Mesothelial cell of epicardium (in vitro differentiated cells): ENCODE measurements at places on chromosomes 5 and 9. TPM values are rescaled to one million over a fixed set of nuclear protein-coding genes. Genes with fewer than 3 reads are reported as not detected.

The PCSK1 gene
- total RNA-seq, result not detected in 3 replicates

The PRUNE2 gene
- 3.1 to 3.5 TPM (median 3.4 TPM) in 3 replicates for total RNA-seq

The KCNV2 gene
- not detected in 3 replicates for total RNA-seq

The CDX1 gene
- total RNA-seq, result 0.51 to 1.1 TPM (median 0.68 TPM) in 3 replicates

The ISL1 gene
- 12.0 to 14.7 TPM (median 13.7 TPM) in 3 replicates for total RNA-seq

The ZNF366 gene
- not detected in 3 replicates for total RNA-seq

The HRCT1 gene
- total RNA-seq, result 0.72 to 1.2 TPM (median 1.0 TPM) in 3 replicates

The TLR4 gene
- total RNA-seq, result 0.66 to 1.7 TPM (median 0.78 TPM) in 3 replicates

The SEMA6A gene
- 129 to 138 TPM (median 132 TPM) in 3 replicates for total RNA-seq

The ZNF474 gene
- 0.29 to 0.98 TPM (median 0.41 TPM) in 3 replicates for total RNA-seq

The PSAT1 gene
- 29.9 to 32.5 TPM (median 30.7 TPM) in 3 replicates for total RNA-seq

The SLC4A9 gene
- total RNA-seq, result 1.8 to 2.5 TPM (median 2.2 TPM) in 3 replicates

- no peak for DNase-seq
- H3K4me1 ChIP-seq, result peaks cover 12% of the 10 kb centered on the region
- no peak overlapping the region for H3K27ac ChIP-seq
- H3K4me3 ChIP-seq, result no peak overlapping the region
Measured at GRCh38 chr5:174837919-174838902, 113.8 kb downstream of the MSX2 start.

- peaks cover 2% of the 10 kb centered on the region for H3K27me3 ChIP-seq
- no peak overlapping the region for H3K27ac ChIP-seq
- peaks cover 36% of the 10 kb centered on the region for H3K36me3 ChIP-seq
Measured at GRCh38 chr5:173321886-173322285, 6.3 kb downstream of the STC2 start.

GRCh38 chr9:111966861-111967291, 70.3 kb downstream of the UGCG start:
- no peak overlapping the region for H3K27ac ChIP-seq
- no peaks in the 10 kb centered on the region for H3K4me1 ChIP-seq
- no peaks in the 10 kb centered on the region for H3K27me3 ChIP-seq
- no peak overlapping the region for H3K4me3 ChIP-seq

- H3K27me3 ChIP-seq, result peaks cover 2% of the 10 kb centered on the region
- no peak overlapping the region for H3K4me3 ChIP-seq
Measured at GRCh38 chr5:125823572-125823971, 599.6 kb upstream of the GRAMD2B start.

DNA sequence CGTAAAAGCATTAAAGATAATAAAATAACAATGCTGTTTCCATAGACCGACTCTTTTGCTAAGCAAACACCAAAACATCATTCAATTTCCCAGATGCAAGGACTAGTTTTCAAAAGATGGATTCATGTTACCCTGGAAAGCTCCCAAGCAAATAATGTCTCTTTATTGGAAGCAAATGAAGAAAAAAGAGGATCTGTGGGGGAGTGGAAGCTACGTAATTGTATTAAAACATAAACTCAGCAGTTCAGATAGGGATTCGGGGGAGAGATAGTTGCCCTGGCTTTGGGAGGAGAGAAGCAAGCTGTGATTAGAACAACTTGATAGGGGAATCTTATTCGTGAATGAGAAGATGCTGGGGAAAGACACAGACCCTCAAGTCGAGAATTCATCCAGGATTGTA, 491.0 kb upstream of the CLINT1 start:
- H3K4me1 ChIP-seq, result peaks cover 10% of the 10 kb centered on the region
- H3K36me3 ChIP-seq, result peaks cover 2% of the 10 kb centered on the region
- no peak overlapping the region for H3K27ac ChIP-seq
- peaks cover 4% of the 10 kb centered on the region for H3K27me3 ChIP-seq
- H3K4me3 ChIP-seq, result no peak overlapping the region

DNA sequence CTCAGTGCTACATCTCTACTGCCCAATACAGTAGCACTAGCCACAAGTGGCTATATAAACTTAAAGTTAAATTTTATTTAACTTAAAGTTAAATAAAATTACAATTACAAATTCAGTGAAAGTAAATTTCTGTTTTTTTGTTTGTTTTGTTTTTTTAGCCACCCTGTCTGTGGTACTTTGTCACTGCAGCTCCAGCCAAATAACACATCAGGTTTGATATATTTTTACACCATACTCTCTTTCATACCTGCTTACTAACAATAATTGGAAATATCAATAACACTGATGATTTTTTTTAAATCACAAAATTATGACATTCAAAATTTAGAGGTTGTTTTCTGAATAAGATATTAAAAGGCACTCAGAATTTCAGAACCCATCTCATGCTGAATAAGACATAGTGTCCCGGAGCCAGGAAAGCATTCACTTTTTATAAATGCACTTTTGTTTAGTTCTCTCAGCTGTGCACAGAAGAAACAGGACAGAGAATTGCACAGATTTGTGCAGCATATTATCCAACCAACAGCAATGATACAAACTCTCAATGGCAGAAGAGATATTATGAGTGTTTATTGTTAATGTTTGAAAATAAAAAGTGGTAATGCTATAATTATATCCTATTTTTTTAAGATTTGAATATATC, 92.6 kb downstream of the EDIL3 start:
- H3K27me3 ChIP-seq, result no peaks in the 10 kb centered on the region
- no peak overlapping the region for H3K27ac ChIP-seq
- DNase-seq, result no peak
- H3K4me1 ChIP-seq, result peaks cover 31% of the 10 kb centered on the region
- H3K36me3 ChIP-seq, result peaks cover under 1% of the 10 kb centered on the region

GRCh38 chr9:109423877-109424276, 74.2 kb downstream of the PTPN3 start:
- no peak overlapping the region for H3K4me3 ChIP-seq
- no peak for DNase-seq
- H3K27ac ChIP-seq, result no peak overlapping the region
- no peaks in the 10 kb centered on the region for H3K27me3 ChIP-seq

GRCh38 chr5:116291271-116291670, 206.4 kb downstream of the COMMD10 start:
- DNase-seq, result no peak
- no peaks in the 10 kb centered on the region for H3K27me3 ChIP-seq
- H3K4me1 ChIP-seq, result peaks cover 27% of the 10 kb centered on the region
- peak overlapping the region; percentile 86 for H3K27ac ChIP-seq
- H3K4me3 ChIP-seq, result no peak overlapping the region

GRCh38 chr5:76544268-76544926, 78.8 kb downstream of the F2RL2 start:
- no peak for DNase-seq
- H3K27me3 ChIP-seq, result peaks cover 8% of the 10 kb centered on the region
- no peak overlapping the region for H3K4me3 ChIP-seq
- no peaks in the 10 kb centered on the region for H3K36me3 ChIP-seq

DNA sequence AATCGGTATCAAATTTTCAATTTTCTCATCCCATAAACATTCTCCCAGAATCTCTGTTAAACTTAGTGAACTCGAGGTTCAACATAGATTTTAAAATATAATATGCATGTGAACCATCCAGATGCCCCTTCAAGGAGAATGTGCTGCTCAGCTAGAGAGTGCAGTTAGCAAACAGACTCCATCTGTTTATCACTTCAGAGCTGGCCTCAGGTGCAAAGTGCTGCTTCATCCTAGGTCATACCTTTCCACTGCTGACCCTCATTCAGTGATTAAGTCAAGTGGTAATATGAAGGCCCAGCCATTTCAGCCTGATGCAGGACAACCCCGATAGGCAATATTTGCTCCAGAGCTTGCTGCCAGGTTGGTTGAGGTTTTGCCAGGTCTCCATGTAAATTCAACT, 339.0 kb upstream of the POU5F2 start:
- peaks cover 2% of the 10 kb centered on the region for H3K36me3 ChIP-seq
- no peaks in the 10 kb centered on the region for H3K4me1 ChIP-seq
- DNase-seq, result no peak
- no peaks in the 10 kb centered on the region for H3K27me3 ChIP-seq
- H3K4me3 ChIP-seq, result no peak overlapping the region

- no peak for DNase-seq
- no peak overlapping the region for H3K27ac ChIP-seq
- peaks cover 22% of the 10 kb centered on the region for H3K27me3 ChIP-seq
- no peaks in the 10 kb centered on the region for H3K36me3 ChIP-seq
- H3K4me1 ChIP-seq, result no peaks in the 10 kb centered on the region
Measured at GRCh38 chr5:62127098-62127736, 178.8 kb upstream of the KIF2A start.

- H3K36me3 ChIP-seq, result peaks cover 12% of the 10 kb centered on the region
- H3K4me1 ChIP-seq, result peaks cover 35% of the 10 kb centered on the region
- no peaks in the 10 kb centered on the region for H3K27me3 ChIP-seq
- H3K4me3 ChIP-seq, result peak overlapping the region; percentile 84
- peak overlapping the region; percentile 98 for H3K27ac ChIP-seq
Measured at GRCh38 chr9:87973730-87974292, 522 bp downstream of the CDK20 start.

DNA sequence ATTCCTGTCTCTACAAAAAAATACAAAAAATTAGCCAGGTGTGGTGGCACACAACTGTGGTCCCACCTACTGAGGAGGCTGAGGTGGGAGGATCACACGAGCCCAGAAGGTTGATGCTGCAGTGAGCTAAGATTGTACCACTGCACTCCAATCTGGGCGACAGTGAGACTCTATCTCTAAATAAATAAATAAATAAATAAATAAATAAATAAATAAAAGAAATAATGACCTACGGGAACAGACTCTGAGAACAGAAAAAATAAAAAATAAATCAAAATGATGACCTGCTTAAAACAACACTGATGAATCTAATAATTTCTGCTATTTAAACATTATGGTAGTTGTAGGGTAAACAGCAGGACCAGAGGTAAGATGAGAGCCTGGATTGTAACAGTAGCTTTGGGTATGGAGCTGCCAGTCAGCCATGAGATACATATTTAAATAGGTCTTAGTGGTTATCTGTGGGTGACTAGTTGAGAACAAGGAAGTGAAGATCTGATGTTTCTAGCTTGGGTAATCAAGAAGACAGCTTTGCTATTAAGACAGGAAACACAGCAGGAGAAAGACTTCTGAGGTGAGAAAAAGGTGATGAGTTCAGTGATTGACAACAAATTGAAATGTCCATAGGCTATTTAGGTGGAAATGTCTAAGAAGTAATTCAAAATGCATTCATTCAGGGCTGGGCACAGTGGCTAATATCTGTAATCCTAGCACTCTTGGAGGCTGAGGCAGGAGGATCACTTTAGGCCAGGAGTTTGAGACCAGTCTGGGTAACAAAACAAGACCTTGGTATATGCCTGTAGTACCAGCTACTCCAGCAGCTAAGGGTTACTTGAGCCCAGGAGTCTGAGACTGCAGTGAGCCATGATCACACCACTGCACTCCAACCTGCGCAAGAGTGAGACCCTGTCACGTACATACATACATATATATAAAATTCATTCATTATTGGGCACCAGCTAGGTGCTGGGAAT, 11.0 kb downstream of the RNF145 start:
- H3K27ac ChIP-seq, result no peak overlapping the region
- no peak for DNase-seq
- no peaks in the 10 kb centered on the region for H3K27me3 ChIP-seq

GRCh38 chr5:163832155-163832554, 326.7 kb downstream of the MAT2B start:
- DNase-seq, result no peak
- no peaks in the 10 kb centered on the region for H3K4me1 ChIP-seq
- no peak overlapping the region for H3K27ac ChIP-seq

- H3K4me3 ChIP-seq, result peak overlapping the region; percentile 89
- peaks cover 11% of the 10 kb centered on the region for H3K36me3 ChIP-seq
- peaks cover 8% of the 10 kb centered on the region for H3K27me3 ChIP-seq
- peaks cover 20% of the 10 kb centered on the region for H3K4me1 ChIP-seq
- H3K27ac ChIP-seq, result peak overlapping the region; percentile 16
- no peak for DNase-seq
Measured at GRCh38 chr5:141637123-141637766, 448 bp downstream of the RELL2 start.

- no peak overlapping the region for H3K27ac ChIP-seq
- H3K4me1 ChIP-seq, result peaks cover 22% of the 10 kb centered on the region
- peaks cover 8% of the 10 kb centered on the region for H3K27me3 ChIP-seq
- H3K4me3 ChIP-seq, result no peak overlapping the region
- DNase-seq, result no peak
- H3K36me3 ChIP-seq, result peaks cover 7% of the 10 kb centered on the region
Measured at GRCh38 chr9:121601194-121601593, 50.2 kb upstream of the DAB2IP start.

DNA sequence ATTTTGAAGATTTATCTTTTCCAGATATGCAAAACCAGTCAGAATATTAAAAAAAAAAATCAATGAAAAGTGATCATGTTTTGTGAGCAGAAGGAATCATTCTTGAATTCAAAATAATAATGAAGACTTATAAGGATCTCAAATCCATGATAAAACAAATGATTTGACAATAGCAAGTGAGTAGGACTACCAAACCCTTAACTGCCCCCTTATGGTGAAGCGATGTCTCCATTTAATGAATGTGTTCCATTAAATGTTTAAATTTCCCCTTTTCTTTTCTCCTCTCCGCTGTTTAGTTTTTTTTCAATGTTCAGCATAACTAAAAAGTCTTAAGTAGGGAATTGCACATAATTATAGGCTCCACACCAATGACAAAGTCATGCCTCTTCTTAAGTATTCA, 12.2 kb upstream of the MARCHF3 start:
- no peak overlapping the region for H3K4me3 ChIP-seq
- peaks cover 13% of the 10 kb centered on the region for H3K27me3 ChIP-seq

DNA sequence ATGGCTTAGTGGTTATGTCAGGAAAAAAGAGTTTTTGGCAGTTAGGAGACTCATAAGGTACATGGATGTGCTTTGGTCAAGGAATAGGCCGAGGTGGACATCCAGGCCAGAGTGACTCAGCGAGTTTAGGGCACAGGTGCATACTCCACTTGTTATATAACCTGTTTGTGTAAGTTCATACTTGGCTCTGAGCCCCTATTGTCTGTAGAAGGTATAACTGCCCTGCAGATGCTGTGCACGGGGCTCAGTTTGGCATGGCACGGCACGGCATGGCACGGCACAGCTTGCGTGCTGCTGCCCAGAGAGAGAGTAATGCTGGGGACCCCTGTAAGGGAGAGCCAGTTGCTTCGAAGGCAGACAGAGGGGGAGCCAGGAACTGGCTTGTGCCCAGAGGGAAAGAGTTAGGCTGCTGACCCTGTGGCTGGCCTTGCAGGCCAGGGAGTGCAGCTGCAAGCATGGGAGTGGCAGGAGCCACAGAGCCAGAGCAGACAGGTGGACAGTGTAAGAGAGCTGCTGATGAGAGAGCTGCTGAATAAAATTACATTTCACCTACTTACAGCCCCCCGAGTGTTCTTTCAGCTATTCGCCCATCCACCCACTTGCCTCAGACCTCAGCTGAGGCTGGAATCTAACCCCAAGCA, 32.2 kb downstream of the GCNT4 start:
- no peaks in the 10 kb centered on the region for H3K36me3 ChIP-seq
- no peak for DNase-seq
- H3K4me1 ChIP-seq, result peaks cover 4% of the 10 kb centered on the region
- no peak overlapping the region for H3K27ac ChIP-seq
- no peak overlapping the region for H3K4me3 ChIP-seq

- no peaks in the 10 kb centered on the region for H3K27me3 ChIP-seq
- peaks cover 52% of the 10 kb centered on the region for H3K4me1 ChIP-seq
- peak overlapping the region; percentile 27 for H3K27ac ChIP-seq
- H3K36me3 ChIP-seq, result peaks cover 31% of the 10 kb centered on the region
Measured at GRCh38 chr5:15601274-15601673, 101.3 kb downstream of the FBXL7 start.

GRCh38 chr5:123112196-123112595, 23.2 kb downstream of the PRDM6 start:
- H3K27me3 ChIP-seq, result no peaks in the 10 kb centered on the region
- H3K36me3 ChIP-seq, result peaks cover 6% of the 10 kb centered on the region
- H3K4me1 ChIP-seq, result peaks cover 21% of the 10 kb centered on the region
- no peak overlapping the region for H3K4me3 ChIP-seq
- H3K27ac ChIP-seq, result no peak overlapping the region

GRCh38 chr9:29753638-29754037, 2180.4 kb upstream of the C9orf72 start:
- no peaks in the 10 kb centered on the region for H3K36me3 ChIP-seq
- H3K4me1 ChIP-seq, result no peaks in the 10 kb centered on the region
- H3K27ac ChIP-seq, result no peak overlapping the region
- no peaks in the 10 kb centered on the region for H3K27me3 ChIP-seq
- H3K4me3 ChIP-seq, result no peak overlapping the region
